ENCODE measurements at places on chromosomes 1 and 21.
A peak's percentile ranks its signal among the peaks of the same experiment; 100 is the strongest.

GRCh38 chr1:69485616-69486015 is 82.1 kb upstream of the LRRC7 start:
- no peak for DNase-seq

DNA sequence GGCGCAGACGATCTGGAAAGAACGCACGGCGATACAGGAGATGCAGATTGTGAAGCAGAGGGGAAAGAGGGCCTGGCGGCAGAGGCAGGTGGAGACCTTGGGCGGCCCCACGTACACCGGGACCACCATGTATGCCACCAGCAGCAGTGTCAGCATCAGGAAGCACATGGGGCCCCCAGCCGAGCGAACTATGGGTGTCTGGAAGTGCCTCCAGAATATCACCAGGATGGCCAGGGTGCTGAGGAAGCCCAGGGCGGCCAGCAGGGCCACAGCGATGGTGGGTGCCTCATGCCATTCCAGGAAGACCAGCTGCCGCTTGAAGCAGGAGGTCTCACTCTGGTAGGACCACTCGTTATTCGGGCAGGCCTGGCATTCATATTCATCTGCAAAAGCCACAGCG is 19.3 kb downstream of the TAS1R2 start:
- DNase-seq, result no peak

DNA sequence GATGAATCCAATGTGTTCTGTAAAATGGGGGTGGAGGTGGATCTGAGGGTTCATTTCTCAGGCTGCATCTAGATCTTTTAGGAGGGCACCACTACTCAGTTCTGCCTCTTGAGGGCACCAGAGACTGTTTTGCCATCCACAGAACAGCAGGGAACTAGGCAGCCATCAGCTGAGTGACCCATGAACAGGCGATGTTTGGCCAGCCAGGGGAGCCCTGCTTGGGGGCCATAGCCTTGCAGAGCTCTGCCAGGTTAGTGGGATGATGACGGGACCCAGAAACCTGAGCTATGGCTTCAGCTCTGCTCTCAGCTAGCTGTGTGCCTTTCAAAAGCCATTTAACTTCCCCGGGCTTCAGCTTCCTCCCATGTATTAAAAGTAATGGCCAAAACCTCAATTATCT is 13.4 kb upstream of the NOS1AP start:
- DNase-seq, result peak; percentile 17

DNA sequence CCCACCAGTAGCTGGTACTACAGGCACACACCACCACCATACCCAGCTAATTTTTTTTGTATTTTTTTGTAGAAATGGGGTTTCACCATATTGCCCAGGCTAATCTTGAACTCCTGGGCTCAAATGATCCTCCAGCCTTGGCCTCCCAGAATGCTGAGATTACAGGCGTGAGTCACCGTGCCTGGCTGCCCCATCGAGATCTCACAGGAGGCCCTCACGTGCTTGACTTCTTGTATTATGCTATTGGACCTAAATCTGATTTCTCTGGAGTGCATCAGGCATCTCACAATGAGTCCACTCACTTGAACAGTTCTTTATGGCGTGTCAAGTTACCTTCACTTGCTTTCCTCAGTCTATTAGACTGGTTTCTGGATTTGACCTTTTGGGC is 9.3 kb upstream of the RSRP1 start:
- no peak for DNase-seq

- DNase-seq, result no peak
Observed at GRCh38 chr1:8127171-8127641, 101.1 kb upstream of the ERRFI1 start.

DNA sequence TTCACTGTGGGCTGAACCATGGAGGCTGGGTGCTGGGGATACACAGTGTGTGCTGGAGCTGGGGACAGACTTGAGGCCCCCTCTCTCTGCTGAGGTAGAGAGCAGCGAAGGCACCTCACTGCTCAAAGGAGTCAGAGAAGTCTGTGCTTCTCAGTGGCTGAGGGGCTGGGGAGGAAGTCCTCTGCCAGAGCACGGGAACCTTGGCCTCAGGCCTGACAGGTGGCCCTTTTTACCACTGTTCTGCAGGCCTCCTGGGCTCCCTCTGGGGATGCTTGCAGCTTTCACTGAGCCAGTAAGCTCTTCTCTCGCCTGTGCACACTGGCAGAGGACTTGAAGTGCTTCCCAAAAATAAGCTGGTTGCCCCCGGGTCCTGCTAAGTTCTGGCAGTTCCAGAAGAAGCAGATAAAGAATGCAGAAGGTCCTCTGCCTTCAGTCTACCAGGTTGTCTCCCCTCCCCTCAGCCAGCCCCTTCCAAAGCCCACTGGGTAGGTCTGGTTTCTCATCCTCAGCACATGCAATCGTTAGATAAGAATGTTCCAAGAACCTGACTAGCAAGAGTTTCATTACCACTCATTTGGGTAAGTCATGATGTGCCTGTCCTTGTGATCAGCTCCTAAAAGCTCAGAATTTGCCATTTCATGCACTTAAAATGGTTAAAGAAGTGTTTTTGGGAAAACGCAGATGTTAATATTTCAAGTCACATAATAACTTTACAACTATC is 53.9 kb downstream of the TENT5C start:
- DNase-seq, result no peak

GRCh38 chr1:229383961-229384360 is 41.1 kb upstream of the CCSAP start:
- DNase-seq, result no peak

DNA sequence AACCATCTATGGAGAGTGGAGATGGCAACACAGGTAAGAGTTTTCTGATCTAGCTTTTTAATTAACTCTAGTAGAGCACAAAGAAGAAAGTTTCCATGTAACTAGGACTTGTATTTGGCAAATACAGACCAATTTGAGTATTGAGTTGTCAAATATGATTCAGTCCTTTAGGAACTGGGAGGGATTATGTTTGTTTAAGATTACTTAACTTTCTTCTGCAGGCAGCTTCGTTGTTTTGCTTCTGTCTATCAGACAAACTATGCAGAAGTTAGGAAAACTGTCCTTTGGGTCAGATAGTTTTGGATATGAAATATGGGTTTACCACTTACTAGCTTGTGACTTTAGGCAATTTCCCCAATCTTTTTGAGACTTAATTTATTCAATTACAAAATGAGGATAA is 111.8 kb downstream of the POU2F1 start:
- DNase-seq, result no peak

DNA sequence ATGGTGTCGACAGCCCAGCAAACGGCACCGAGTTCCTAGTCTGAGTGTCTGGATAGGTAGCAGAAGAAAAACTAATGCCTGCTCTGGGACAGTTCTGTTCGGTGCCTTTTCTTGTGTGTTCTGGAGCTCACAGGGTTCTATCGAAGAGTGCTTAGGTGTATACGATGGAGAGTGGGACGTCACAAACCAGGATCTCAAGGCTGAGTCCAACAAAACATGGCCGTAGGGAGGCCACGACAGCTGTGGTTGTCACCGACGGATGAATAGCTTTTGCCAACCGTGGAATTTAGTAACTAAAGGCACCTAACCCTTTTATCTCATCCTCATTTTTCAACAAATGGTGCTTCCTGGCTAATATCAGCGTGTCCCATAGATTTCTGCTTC is 635 bp upstream of the SYNJ1 start:
- no peak for DNase-seq

- no peak for DNase-seq
Observed at GRCh38 chr1:100624886-100625610, 87.1 kb downstream of the GPR88 start.

DNA sequence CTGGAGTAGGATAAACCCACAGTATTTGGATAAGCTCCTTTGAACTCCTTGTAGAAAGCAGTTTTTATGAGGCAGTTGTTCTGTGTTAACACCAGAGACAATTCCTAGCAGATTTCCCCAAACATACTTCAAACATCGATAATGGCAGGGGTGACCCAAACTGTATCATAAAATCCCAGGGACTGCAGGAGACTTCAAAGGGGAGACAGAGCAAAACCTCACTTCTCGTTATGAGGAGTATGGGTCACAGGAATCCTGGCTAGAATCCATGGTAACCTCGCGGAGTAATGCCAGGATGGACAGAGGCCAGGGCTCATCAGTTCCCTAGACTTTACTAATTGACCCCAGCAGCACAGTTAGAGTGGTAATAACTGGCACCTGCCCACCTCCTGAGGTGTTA is 148.0 kb downstream of the DHRS3 start:
- no peak for DNase-seq

- no peak for DNase-seq
Observed at GRCh38 chr1:228109962-228110488, 926 bp upstream of the MRPL55 start.

DNA sequence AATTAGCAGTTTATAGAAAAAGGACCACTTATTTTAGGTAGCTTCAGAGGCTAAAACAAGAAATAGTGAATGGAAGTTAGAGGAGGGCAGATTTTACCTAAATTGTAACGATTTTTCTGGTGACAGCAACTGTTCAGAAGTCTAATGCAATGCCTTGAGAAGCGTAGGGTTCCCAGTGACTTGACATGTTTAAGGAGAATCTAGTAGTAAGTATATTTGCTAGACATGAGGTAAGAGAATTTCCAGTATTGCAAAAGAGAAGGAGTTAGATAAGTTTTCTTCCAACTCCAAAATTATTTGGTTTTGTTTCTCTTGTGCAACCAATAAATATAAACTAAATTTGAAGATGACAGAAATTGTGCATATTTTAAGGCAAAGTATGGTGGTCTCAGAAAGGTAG is 140.0 kb downstream of the SMYD3 start:
- DNase-seq, result no peak

DNA sequence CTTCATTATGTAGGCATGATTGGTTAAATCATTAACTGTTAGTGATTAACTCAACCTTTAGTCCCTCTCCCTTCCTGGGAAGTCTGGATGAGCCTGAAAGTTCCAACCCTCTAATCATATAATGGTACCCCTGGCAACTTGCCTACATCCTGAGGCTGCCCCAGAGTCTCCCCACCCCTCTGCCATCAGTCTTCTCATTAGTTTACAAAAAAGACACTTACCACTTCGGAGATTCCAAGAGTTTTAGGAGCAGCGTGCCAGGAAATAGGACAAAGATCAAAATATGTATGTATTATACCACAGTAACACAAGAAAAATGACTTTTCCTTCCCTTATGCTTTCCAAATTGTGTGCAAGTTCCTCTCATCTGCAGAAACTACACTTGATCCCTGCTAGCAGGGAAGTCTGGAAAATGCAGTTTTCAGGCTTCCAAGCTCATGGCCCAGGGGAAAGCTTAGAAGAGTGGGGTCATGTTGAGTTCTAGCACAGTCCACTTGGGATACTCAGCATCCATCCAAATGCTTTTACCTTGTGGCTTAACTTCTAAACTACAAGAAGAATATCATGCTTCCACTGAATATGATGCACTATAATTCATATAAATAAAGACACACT is 64.6 kb upstream of the PPIH start:
- DNase-seq, result no peak

DNA sequence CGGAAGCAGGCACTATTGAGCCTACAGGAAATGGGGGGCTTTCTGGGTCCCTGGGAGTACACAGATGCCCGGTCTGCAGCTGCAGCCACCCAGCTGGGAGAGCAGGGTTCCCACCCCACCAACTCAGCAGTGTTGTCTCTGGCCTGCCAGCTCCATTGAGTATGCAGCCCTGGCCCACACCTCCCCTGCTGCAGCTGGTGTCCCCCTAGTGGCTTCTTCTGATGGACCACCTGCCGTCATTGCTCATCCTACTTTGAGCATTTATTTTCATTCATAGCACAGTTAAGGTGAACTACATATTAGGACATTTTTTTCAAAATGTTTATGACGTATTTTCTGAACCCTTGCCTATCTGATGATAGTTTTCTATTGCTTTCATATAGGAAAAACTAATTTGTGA is 189.8 kb upstream of the LYPLAL1 start:
- no peak for DNase-seq

GRCh38 chr1:167683226-167683625 is 38.6 kb upstream of the MPZL1 start:
- no peak for DNase-seq

DNA sequence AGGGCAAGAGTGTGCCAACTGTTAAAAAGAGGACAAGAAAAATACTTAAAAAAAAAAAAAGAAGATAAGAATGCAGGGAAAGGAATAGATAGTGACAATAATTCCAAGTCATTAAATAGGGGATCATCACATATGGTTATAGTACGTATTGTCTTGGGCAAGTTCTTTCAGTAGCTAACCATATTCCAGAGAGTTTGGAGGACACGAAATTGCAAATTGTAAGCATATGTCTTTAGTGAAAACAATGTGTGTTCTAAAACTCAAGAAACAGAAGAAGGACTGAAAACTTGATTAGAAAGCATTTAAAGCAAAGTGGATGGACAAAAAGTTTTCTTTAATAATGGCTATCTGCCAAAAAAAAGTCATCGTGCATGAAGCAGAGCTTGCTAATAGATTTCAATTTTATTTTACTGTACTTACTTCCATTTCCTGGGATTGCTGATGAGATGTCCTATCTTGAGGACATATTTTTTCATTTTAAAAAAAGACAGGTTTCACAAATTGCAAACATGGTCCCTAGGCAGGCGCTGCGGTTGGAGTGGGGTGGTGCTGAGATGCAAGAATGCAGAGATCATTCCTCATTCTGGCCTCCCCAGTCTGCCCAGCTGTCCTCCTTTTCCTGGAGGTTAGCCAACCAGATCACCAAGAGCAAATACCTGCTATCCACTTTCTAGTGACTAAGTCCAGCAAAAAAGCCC is 11.9 kb downstream of the TSPAN2 start:
- DNase-seq, result no peak

GRCh38 chr1:89546934-89547562 is 22.4 kb downstream of the LRRC8B start:
- DNase-seq, result no peak

DNA sequence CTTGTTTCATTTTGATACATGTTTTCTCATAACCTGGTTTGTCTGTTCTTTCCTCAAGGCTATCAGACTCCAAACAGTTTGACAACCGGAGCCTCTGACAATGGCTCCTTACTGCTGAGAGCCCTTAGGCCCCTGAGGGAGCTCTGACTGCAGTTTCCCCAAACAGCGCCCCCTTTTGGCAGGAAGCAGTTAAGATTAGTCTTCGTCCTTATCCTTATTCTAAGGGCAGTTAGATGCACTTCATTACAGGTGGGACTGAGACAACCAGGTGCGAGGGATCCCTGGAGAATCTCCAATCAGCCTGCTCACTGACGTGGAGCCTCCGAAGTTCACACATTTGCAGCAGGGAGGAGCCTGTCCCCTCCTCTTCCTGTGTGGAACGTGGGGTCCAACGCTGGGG is 393.1 kb downstream of the BRINP3 start:
- DNase-seq, result no peak

All from brain pericyte (primary cell).